ENCODE measurements at places on chromosomes 1 and 21. TPM values are rescaled to one million over a fixed set of nuclear protein-coding genes. Genes with fewer than 3 reads are reported as not detected.

DNA sequence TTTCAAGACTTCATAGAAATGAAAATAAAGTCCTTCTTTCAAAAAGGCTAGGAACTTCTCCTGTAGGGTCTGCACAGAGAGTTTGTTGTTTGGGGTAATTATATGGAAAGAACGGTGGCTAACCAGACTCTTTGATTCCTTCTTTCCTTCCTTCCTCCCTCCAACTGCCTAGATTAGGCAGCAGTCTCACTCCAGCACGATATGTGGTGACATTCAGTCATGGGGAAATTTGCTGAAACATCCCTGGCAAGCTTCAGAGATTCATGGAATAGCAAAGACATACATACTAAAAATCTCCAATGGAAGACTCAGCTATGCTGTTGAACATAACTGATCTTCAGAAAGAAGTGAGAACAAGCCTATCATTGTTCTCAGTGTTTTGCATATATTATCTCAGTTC lies 4.3 kb downstream of the NTMT2 start:
- DNase-seq, result no peak

DNA sequence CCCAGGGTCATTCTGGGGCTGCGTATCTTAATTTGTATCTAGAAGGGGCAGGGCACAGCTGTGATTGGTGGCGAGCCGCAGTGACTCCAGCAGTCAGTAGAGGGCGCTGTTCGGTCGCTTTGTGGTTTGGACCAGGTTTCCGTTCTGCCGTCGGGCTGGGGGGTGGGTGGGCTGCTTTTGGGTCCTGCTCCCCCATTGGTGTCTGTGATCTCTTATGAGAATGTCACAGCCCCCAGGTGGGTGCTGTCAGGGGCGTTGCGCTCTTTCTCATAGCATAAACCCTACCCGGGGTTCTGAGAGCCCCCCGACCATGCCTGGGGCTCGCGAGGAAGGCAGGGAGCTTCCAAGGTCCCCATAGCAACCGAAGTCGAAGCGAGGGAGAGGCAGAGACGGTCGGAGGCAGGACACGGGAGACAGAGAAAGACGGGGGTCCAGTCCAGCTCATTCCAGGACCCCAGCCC lies 5.4 kb downstream of the TFF3 start:
- DNase-seq, result peak; percentile 85

DNA sequence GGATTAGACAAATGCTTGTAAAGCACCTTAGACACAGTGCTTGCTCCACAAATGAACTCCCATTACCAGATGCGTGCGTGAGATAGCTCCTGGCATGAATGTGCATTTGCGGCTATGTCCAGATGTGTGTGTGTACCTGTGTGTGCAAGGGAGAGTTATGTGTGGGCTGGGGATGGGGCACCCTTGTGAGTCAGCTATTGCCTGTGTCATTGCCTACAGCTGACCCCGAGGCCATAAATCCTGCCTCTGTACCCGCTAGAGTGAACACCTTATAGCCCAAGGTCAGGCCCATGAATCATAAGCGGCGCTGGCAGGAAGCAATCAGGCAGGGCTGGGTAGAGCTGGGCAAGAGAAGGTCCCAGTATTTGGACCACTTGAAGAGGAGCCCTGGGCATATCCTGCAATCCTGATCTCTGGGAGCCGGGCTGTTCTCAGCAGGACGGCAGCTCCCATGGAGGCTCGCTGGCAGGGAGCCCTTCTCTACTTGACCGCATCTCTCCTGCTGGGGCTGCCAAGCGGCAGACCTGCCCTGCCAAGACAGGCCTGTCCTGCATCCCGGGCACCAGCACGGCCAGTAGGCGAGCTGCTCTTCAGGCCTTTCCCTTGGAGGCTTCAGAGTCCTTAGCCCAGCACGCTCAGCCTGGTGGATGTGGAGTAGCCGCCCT lies 86.4 kb downstream of the TMEM53 start:
- no peak for DNase-seq

DNA sequence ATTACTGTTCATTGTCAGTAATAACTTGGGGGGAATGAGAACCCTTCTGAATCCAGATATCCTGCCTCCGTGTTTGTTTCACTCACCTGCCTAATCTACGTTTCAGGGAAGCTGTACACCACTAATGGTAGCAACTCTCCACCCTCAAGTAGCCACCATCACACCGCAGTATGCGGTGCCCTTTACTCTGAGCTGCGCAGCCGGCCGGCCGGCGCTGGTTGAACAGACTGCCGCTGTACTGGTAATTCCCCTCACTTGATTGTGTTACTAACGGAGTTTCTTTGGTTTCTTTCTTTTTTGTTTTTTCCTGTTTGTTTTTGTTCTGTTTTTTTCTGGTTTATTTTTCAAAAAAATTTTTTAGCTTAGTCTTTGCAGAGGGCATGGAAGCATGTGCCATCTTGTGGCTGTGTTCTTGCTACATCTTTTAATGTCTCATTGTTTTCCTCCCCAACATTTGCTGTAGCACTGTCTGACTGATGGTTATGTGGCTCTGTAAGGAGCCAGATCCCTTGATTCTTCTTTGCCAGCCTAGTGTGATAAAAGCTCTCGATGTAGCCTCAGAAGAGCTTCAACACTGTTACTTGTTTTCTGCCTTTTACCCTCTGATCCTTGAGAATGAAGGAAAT lies 15.9 kb upstream of the OLFML3 start:
- DNase-seq, result no peak

- DNase-seq, result no peak
These were observed 9.6 kb downstream of the CLEC20A start for GRCh38 chr1:178487070-178487615.

DNA sequence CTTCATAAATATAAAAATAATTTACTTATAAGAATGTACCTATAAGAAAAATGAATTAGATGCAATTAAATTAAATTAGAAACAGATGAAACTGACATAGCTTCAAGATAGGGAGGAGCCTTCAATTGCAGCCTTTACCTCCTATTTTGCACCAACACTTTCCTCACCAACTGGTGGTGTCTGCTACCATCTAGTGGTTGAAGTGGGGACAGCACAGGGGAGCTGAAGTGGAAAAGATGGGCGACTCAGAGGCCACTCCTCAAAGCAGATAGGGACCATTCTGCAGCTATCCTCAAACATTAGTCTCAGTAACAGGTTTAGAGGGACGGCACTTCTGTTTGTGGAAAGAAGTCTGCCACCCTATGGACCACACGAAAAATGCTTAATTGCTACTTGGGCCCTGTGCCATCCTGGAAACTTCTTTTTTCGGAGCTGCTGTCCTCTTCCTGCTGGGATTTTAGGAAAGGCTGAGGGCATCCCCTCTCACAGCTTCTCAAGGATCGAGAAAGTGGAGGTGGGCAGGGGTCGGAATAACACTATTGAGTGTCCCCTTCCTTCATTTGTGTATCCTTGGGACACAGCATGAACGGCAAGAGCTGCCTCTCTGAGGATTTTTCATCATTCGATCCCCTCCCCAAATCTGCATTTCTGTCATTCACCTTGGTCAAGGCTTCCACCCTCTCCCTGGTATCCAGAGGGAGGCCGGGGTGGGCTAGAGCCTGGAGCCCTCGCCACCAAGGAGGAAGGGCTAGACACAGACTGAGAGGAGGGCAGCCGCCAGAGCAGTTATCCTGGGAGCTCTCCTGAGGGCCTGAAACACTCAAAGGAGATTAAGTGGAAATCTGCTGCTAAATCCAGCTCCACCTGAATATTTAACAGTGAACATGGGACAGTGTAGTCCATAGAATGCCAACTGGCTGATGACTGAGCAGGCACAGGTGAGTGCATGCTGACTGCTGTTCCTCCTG lies 9.6 kb downstream of the PROK1 start:
- peak; percentile 88 for DNase-seq

DNA sequence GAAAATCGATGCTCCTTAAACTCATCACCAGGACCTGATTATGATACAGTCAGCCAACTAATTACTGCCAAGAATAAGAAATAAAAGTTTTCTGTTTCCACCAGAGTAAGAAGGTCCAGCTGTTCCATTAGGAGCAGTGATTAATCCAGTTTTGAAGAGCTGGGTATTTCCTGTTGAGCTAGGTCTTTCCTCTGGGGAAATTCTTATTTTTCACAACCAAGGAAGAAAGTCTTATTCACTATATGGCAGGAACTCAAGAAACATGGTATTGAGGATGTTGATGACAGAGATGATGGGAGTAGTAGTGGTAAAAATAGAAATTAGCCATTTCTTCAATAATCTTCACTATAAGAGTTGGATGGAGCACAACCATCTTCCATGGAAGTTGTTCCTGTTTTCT lies 374.6 kb upstream of the RUNX1 start:
- no peak for DNase-seq

GRCh38 chr1:213934649-213935048 lies 53.1 kb upstream of the PROX1 start:
- no peak for DNase-seq

DNA sequence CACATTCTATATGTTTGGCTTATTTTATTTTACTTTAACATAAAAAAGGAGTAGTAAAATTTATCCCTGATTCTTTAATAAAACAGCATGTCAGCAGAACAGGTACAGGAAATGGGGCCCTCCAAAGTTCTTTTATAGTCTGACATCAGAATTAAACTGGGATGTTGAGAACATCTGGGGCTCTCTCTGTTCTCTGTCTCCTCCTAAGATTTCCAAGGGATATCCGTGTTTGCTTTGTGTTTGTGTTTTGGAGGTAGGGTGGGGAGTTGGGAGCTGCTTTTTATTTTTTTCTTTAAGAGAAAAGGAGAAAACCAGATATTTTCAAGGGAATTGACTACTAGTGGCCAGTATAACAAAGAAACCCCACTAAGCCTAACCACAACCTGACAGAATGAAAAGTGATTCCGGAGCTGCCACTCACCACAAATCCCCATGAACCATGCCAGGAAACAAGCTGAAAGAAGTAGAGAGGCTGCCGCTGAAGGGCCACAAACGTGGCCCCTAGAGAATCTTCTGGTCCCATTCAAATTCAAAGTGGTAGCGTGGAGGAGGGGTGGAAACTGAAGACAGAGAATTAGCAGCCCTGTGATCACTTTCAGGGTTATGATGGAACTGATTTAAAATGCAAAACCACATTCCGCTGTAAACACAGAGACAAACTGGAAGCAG lies 369.6 kb upstream of the ADGRL2 start:
- DNase-seq, result peak; percentile 30

DNA sequence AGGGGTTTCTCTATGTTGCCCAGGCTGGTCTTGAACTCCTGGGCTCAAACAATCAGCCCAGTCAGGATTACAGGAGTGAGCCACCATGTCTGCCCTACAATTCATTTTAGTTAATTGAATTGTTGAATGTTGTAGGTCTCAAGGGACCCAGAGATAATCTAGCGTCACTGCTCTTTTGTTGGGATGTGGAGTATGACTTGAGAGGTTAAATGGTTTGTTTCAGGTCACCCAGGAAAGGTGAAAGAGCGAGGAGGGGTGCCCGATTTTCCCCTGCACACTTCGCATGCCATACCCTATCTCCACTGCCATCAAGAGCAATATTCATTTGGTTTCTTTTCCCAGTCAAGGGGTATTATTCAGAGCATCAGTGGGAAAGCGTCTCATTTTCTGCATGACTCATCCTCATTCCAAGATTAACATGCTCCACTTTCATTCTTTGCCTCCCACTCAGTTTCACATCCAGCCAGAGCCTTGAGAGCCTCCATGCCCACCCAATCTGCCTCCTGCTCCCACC lies 13.1 kb upstream of the SLC30A1 start:
- DNase-seq, result no peak

- DNase-seq, result no peak
These were observed 23.4 kb upstream of the EFHD2 start for GRCh38 chr1:15386164-15386749.

DNA sequence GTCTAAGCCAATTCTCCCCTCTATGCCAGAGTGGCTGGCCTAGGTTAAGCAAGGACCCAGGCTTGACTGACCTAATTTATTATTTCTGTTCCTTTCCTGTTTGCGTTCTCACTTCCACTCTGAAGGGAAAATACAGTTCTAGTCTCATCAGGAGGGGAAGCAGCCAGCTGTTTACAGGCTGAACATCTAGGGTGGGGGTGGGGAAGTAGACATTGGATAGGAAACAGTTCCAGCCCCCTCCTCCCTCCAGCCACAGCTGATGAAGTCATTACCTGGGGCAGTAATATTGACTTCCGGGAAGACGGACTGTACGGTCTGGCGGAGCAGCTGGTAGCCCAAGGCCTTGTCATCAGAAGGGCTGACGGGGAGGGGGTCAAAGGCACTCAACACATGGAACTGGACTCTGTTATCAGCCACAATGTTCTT lies 17.6 kb downstream of the PM20D1 start:
- no peak for DNase-seq

DNA sequence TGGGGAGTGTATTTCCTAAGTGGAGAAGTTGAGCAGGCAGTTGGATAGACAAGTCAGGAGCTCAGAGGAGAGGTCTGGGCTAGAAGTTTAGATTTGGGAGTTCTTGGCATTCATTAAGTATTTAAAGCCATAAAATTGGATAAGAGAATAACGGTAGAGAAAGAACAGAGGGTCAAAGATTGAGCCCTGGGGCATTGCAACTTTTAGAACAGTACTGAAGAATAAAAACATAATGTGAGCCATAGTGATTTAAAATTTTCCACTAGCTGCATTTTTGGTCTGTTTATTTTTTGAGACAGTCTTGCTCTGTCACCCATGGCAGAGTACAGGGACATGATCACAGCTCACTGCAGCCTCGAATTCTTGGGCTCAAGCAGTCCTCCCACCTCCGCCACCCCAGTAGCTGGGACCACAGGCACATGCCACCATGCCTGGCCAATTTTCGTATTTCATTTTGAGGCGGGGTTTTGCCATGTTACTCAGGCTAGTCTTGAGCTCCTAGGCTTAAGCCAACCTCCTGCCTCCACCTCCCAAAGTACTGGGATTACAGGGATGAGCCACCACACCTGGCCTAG lies 85.9 kb upstream of the SOX13 start:
- DNase-seq, result no peak

DNA sequence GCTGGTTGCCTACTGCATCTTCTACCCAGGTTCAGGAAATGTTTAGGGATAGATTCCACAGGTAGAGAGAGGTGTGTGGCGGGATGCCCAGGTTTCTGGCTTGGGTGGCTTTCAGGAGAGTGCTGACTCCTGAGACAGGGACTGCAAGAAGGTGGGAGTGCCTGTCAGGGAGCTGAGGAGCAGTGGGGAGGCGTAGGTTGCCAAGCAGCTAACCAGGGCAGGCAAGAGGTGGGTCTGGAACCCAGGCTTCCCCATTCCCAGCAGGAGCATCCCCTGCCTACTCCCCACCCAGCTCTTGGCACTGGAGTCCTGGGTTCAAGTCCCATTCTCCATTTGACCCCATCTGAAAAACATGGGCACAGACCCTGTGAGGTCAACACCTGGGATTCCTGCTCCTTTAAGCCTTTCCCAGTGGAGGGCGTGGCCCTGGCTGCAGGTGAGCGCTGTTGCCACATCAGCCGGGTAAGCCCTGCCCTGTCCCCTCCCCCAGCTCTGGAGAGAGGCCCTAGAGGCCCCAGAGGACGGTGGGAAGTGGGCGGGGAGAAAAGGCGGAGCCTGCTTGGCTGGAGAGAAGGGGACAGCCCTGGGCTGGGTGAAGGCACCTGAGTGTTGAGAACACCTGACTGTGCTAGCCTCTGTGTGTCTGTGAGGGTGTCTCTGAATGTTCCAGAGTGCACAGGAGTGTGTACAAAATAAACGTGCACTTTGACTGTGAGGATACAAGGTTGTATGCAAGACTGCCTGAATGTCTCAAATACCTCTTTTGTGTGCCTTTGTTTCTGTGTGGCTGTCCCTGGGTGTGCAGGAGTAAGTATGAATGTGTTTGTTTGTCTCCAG lies 14.0 kb upstream of the SYNC start:
- peak; percentile 99 for DNase-seq

CTSE gene
- total RNA-seq, result 0.17 TPM

SFN gene
- total RNA-seq, result 14.3 TPM

MNDA gene
- not detected for total RNA-seq

GRIK1 gene
- not detected for total RNA-seq

DESI2 gene
- total RNA-seq, result 108 TPM

BATF3 gene
- 6.1 TPM for total RNA-seq

CFAP57 gene
- total RNA-seq, result 0.42 TPM

CCDC190 gene
- not detected for total RNA-seq

CFHR3 gene
- total RNA-seq, result 0.27 TPM

RXFP4 gene
- total RNA-seq, result not detected
